ENCODE measurements at places on chromosomes 2 and 18. TPM values are rescaled to one million over a fixed set of nuclear protein-coding genes. Genes with fewer than 3 reads are reported as not detected.

The FAM117B gene
- total RNA-seq, result 6.9 TPM

- no peak for DNase-seq
Measured at GRCh38 chr18:78099979-78100588, 850.4 kb downstream of the GALR1 start.

- DNase-seq, result no peak
Measured at GRCh38 chr2:203671876-203672275, 34.6 kb upstream of the CD28 start.

The CTAGE1 gene
- total RNA-seq, result not detected

The GCKR gene
- 0.07 TPM for total RNA-seq

DNA sequence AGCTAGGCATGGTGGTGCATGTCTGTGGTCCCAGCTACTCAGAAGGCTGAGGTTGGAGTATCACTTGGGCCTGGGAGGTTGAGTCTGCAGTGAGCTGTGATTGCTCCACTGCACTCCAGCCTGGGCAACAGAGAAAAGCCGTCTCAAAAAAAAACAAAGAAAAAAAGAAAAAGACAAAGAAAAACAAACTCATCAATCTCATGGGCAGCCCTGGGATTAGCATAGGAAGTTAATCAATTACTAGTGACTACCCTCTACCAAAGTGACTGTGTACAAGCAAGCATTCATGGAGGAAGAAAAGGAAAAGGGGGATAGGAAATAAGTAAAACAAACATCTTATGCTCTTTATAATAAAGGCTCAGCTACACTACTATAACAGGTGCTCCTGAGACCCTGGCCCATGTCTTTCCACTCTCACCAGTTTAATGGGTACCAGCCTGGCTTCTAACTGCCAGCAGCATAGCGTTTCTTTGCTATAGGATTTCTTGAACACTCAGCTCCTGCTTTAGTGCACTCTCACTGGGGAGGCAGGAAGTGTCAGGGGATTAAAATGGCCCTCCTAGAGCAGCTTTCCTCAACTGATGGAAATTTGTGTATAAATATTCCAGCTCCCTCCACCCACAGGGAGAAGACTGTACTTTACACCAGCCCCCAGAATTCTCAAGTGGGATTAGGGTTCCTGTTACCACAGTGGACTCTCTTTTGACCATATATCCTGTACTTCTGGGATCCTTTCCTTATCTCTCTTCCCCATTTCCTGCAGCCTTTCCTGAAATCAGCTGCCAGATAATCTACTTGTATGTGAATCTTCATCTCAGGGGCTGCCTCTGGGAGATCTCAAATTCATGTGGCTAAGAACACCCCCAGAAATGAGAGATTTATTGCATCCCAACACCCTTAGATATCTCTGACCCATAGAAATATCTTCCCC, 91.3 kb upstream of the GLS start:
- DNase-seq, result peak; percentile 25

The CRYGD gene
- total RNA-seq, result 5.5 TPM

- DNase-seq, result peak; percentile 8
Measured at GRCh38 chr2:48199070-48199469, 292.8 kb upstream of the FBXO11 start.

- DNase-seq, result no peak
Measured at GRCh38 chr2:133092571-133092970, 422.6 kb upstream of the LYPD1 start.

The DYNAP gene
- not detected for total RNA-seq

GRCh38 chr2:83915381-83915780, 543.7 kb downstream of the SUCLG1 start:
- DNase-seq, result no peak

DNA sequence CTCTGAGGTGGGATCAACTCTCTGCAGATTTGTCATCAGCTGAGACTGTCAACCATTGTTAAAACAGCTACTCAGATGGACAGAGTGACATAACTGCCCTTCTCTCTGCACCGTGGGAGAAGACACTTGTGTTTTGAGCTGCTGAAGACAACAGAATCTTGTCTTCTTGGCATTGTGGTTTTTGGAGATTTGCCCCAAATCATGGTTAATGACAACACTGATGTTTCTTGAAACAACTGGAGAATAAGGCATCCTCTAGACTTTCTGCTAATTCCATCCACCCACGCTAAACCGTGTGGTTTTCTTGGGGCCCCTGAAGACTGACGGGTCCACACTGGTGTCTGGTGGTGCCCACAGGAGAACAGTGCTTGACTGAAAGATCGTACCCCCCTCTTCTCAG, 39.5 kb downstream of the SH3BP4 start:
- no peak for DNase-seq
